Activated T-cell treated with anti-CD3 and anti-CD28 coated beads, Interleukin-2, amount 50 U/mL, for 48 hours (primary cell): ENCODE measurements at places on chromosomes 6 and 20.

DNA sequence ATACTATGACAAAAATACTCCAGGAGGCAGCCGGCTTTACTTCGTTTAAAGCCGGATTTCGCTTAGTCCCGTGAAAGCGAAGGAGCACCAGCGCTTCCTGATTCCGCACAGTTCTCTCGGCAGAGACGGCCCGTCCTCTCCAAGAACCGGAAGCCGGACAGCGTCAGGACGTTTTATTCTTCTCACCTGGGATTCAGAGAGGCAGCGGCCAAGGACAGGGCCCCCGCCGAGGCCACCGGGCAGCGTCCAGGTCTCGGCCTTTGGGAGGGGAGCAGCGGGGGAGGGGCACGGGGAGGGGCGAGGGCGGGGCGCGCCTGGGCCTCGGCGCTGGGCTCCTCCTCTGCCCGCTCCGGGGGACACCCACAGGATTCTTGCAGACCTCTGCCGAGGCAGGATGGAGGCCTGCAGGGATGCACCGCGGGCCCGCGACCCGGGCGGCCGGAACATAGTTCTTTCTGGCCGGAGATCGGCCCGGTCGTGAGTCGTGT is 2.8 kb upstream of the DIDO1 start:
- DNase-seq: peak; percentile 82

DNA sequence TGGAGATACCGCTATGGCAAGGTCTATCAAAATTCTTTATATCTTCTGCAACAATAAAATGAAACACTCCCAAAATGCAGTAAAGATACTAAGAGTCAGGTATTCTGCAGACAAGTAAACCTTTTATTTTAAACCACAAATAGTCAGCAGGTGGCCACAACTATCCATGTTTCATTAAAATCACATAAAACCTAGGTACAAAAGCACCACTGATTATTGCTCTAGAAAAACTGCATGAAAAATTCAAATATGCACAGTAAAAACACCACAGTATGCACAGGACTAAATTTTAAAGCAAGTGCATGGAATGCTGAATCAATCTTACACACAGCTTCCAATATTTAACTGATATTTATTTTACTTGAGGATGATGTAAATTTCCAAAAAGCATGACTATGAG is 33.3 kb downstream of the HMGN3 start:
- no peak for DNase-seq

GRCh38 chr6:37243816-37244370 is 13.7 kb upstream of the TBC1D22B start:
- no peak for DNase-seq

- no peak for DNase-seq
Observed at GRCh38 chr6:44738601-44739146, 351.2 kb downstream of the CDC5L start.

- DNase-seq: no peak
Observed at GRCh38 chr20:37905671-37906613, 3.0 kb downstream of the VSTM2L start.

- no peak for DNase-seq
Observed at GRCh38 chr20:60535211-60535610, 577.0 kb downstream of the CDH26 start.

GRCh38 chr6:159871906-159872305 is 18.9 kb upstream of the MAS1 start:
- peak; percentile 27 for DNase-seq

GRCh38 chr6:6090861-6091607 is 84.3 kb upstream of the NRN1 start:
- DNase-seq: no peak

GRCh38 chr6:130518588-130518987 is 152.8 kb downstream of the TMEM200A start:
- no peak for DNase-seq

GRCh38 chr6:66210964-66211363 is 503.9 kb upstream of the EYS start:
- no peak for DNase-seq

DNA sequence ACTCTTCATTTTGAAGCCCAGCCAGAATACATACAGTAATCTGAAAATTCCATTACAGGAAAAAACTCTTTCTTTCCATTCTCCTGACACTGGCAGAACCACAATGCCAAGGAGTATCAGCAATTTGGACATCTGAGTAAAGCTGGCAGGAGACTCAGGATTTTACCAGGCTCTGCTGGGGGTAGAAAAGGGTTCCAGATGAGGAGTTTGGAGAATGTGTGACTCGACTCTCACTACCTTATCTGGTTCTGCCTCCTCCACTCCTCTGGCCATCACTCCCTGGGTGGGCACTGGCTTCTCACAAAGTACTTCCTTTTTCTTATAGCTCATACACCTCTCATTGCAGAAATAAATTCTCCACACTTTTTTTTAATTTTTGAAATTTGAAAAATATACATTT is 10.6 kb upstream of the WFDC8 start:
- no peak for DNase-seq

DNA sequence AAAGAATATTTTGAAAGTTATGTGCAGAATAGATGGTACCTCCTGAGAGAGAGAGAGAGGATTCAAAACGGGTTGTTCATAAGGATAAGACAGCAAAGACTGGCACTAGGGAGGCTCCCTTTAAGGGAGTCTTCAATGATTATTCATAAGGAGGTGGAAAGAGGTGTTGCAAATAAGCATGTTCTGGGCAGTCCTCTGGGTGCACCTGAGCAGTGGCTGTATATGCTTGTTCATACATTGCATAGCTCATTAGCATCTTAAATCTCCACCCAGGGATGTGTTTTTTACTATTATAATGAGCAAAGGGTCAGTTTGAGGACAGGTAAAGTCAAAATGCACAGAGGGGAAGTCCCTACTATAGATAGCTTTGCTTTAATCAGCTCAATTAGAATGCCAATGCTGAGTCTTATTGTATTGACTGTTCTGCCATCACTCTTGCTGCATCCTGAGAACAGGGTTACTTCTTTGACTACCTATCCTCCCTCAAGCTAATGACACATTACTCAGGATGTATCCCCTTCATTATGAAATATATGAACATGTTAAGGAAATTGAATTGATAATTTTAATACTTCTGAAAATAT is 10.0 kb upstream of the SIRPG start:
- DNase-seq: no peak

DNA sequence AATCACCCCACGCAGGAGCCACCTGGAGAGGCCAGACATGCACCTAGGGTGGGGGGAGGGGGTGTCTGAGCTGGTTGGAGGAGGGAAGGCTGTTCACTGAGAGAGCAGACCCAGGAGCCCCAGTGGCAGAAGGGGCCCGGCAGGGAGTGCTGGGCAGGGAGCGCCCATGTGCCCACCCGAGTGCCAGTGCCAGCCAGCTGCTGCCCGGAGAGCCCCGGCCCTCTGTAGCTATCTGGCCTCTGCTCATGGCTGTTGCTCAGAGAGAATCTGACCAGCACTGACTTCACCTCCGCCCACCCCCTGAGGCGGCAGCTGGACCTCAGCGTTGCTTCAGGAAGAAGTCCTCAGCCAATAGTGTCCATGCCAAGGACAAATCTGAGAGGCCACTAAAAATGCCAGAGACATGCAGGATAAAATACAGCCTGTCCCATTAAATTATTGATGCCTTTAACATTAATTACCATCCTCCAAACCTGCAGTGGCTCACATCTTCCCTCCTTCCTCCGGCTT is 22.8 kb downstream of the SLC17A9 start:
- no peak for DNase-seq

- DNase-seq: no peak
Observed at GRCh38 chr20:53713328-53714056, 119.9 kb upstream of the ZNF217 start.

DNA sequence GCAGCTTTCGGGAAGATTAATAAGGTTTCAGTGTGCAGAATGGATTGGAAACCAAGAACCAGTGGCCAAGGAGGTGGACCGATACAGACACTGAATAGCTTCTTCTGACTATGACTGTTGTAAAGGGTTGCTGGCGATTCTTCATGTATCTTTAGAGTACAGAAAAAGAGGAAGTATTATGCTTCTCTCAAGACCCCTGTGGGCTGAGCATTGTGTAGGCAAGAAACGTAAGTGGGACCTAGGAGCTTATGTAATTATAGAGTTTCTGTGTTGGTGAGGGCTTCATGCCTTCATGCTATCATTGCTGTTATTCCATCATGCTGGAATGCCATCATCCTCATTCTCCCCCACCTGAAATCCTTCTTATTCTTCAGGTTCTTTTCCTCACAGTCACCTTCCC is 105.4 kb upstream of the AKIRIN2 start:
- DNase-seq: no peak
